ENCODE measurements at places on chromosomes 1 and 21.

GRCh38 chr1:208041505-208041904 lies 130.6 kb upstream of the CD34 start:
- DNase-seq = no peak

- no peak for DNase-seq
Measured at GRCh38 chr1:220321758-220322157, 49.5 kb upstream of the RAB3GAP2 start.

GRCh38 chr1:157496121-157496526 lies 56.2 kb downstream of the FCRL5 start:
- DNase-seq = no peak

DNA sequence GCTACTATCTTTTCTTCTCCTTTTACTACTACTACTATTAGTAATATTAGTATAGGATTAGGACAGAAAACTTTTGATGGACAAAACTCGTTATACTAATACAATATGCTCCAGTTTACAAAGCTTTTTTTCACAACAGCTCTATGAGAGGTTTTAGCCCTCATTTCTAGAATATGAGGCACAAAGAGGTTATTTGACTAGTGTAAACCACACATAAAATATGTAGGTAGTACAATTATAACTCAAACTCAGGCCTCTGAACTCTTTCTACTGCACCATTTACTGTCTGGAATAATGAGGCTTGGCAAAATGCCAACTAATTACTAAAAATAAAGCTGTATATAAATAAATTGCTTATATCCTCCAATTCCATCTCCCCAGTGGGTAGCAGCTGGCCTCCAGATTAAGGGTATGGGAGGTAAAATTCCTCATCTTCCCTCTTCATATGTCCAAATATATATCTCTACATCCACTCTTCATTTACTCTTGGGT lies 99.9 kb downstream of the LYST start:
- no peak for DNase-seq

GRCh38 chr1:86739648-86740509 lies 35.5 kb downstream of the SH3GLB1 start:
- DNase-seq = no peak

DNA sequence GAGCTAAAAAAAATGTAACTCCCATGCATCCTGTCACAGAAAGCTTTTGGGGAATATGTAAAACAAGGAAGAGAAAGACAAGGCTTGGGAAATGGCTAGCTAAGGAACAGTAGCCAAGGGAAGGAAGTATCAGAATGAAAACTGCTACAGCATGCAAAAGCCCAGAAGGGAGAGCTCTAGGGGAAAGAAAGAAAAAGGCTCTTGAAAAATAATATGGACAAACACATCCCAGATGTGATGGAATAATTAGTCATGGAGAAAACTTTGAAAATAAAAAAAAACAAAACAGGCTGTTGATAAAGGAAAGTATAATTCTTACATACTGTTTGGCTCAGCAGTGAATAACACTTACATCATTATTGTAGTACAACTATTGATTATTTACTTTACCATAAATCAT lies 47.9 kb upstream of the VCAM1 start:
- no peak for DNase-seq

DNA sequence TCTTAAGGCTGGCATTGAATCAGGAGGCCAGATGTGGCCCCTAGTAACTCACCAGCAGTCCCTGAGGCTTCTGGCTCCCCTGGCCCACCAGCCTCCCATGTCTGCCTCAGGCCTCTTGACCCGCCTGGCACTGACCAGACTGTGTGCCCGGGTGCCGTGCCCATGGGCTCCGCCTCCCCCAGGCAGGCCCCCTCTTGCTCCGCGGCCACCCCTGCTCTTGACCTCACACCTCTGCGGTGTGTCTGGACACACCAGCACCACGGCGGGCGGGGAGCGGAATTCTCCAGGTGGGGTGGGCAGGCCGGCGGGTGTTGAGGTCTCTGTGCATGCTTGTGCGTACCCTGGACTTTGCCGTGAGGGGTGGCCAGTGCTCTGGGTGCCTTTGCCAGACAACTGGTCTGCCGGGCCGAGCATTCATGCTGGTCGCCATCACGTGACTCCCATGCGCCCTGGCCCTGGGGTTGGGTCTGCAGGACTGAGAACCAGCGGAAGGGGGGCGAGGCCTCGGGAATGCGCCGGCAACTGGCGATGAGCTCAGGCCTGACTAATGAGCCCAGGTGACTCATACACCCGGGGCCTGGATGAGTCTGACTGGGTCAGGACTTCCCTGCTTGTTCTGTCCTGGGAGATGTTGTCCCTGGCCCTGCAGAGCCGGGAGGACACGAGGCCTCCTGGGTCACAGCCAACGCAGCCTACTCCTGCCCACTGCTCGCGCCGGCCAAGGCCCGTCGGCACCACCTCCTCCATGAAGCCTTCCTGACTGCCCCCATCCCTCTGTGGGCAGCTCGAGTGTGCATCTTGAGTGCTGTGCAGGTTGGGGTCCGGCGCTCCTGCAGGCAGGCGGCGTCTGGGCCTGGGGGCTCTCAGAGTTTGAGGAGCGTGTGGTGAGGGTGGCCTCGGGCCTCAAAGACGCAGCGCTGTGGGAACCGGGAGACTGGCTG lies 22.6 kb downstream of the COL18A1 start:
- no peak for DNase-seq

GRCh38 chr1:96360036-96360795 lies 361.4 kb upstream of the PTBP2 start:
- DNase-seq = no peak

DNA sequence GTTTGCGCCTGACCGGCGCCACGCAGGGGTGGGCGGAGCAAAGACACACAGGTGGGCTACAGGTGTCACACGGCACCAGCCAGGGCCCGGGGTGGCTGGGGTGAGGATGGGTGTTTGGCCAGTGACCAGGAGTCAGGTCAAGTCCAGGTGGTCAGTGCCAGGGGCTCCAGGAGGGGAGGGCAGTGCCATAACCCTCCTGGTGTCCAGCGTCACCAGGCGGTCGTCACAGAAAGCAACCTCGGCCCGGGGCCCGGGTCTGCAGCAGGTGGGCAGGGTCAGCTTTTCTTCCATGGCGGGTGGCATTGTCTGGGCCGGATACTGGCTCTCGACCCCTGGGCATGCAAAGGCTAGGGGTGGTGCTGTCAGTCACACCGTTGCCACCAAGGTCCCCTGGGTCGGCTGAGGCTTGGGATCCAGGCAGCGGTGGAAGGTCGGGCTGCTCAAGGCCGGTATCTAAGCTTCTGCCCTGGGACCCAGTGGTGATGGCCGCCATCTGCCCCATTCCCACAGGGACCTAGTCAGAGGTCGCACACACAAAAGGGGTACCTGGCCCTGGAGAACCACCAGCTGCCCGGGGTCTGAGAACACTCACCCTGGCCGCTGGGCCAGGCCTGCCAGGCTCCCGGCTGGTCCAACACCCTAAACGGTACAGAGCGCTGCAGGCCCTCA lies 1.8 kb downstream of the FNDC10 start:
- no peak for DNase-seq

GRCh38 chr1:90317628-90318027 lies 322.7 kb downstream of the ZNF326 start:
- no peak for DNase-seq

GRCh38 chr1:1430992-1431844 lies 4.3 kb upstream of the VWA1 start:
- no peak for DNase-seq

- DNase-seq = no peak
Measured at GRCh38 chr1:68174738-68175113, 57.6 kb downstream of the WLS start.

DNA sequence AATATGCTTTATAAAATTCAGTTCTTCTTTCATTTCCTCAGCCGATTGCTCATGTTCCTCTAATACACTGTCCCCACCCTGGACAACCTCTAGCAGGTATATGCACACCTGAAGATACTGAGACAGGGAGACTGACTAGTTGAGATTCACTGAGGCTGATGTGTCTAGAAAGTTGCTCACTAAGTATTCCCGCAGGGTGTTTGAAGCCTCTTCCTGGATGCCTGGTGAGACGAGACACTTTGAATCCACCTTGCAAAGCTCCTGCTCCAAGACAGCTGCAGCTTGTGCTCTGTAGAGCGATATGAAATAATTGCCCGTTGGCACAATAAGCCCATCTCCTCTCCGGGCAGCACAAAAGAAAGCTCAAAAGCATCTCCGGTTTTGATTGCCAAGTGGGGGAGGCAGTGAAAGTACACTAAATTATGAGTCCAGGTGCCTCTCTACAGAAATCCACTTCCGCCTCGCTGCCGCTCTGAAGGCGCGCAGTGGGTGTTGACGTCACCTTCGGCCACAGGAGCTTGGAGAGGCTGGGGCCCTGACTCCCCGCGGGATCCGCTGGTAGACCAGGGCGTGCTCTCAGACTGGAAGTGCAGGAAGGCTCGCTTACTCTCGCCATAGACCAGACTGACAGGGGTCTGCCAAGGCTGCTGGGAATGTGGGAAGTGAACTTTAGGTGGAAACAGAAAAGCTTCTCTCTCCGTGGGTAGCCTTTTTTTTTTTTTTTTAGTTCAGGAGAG lies 46.3 kb downstream of the GPA33 start:
- peak; percentile 54 for DNase-seq

- DNase-seq = no peak
Measured at GRCh38 chr1:207145401-207146058, 41.5 kb downstream of the C4BPA start.

DNA sequence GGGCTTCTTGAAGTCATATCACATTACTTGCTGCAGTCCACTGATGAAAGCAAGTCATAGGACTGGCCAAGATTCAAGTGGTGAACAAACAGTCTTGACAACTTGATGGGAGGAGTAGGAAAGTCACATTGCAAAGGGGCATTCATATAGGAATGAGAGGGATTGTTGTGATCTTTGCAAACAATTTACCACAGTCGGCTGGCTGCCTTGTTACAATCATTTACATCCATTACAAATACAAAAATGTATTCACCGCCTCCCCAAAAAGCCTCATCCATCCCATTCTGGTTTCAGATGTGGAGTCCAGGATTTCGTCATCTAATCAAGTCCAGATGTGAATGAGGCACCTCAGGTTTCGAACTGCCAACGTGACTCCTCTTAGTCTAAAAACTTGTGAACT lies 26.8 kb downstream of the GORAB start:
- DNase-seq = no peak

DNA sequence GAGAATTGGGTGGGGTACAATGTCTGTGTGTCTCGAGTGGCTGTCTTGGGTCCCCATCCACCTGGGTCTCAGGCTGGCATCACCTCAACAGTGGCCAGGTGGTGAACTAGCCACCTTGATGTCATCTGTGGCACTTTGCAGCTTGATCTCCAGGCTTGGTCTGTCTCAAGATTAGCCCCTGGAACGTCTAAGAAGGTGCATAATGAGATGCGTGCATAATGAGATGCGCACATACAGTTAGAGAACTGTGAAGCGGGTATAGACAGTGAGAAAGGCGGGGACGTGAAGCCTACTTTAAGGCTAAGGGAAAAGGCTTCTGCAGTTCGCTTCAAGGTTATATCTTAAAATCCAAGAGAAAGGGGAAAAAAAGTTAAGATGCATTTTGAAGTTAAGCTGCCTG lies 98.7 kb downstream of the WDR4 start:
- DNase-seq = no peak

DNA sequence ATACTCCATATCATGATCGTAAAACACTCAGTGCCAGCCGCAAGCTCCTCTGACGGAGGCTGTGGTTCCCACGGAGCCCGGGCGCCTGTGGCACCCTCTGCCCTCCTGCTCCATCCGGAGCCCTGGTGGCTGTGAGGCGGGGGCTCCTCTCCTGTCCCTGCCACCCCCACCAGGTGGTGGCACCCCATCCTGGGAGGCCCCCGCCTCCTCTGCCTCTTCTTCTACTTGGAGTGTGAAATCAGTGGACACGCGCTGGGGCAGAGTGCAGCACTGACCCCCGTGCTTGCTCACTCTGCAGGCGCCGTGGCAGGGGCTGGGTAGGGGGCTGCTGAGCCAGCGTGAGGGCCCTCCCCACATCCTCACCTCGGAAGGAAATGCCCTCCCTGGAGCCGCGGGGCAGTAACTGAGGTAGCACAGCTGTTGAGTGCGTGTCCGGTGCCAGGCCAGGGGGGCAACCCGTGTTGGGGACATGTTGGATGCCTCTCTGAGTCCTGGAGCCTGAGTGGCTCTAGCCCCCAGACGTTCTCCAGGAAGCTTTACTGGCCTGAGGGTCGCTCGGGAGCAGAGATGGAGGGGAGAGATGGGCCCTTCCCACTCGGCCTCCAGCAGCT lies 58.7 kb upstream of the ABCG1 start:
- DNase-seq = peak; percentile 12

DNA sequence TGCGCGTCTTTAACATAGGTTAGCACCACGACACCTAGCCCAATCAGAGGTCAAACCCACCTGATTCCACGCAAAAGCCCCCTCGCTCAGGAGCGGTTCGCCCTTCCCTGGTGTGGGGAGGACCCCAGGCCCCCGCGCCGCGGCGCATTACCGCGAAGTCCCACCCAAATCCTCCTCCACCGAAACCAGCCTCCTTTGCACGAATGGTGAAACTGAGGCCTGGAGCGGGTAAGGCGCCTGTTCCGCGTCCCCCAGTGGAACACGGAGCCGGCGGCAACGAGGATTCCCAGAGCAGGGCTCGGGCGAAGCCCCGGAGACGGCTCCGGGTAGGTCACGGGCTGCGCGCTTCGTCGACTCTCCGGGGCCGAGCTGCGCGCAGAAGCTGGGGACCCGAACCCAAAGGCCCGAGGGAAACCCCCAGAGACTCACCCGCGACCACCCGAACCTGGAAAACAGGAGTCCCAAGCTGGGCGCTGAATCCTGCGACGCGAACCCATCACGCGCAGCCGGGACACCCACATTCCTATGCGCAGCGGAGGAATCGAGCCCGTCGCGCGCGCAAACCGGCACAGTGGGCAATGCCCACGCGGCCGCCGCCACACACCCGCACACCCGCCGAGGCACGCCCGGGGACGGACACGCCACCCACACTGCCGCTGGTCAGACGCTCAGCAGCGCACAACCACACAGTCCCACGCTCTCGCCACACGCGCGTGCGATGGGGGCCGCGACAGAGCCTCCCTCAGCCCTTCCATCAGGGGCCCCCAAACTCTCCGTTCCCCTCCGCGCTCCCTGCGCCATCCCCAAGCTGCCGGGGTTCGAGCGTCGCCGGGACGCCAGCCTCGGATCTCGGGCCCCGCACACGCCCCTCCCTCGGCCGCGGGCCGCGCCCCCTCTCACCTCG lies 507 bp downstream of the GLIS1 start:
- peak; percentile 84 for DNase-seq

DNA sequence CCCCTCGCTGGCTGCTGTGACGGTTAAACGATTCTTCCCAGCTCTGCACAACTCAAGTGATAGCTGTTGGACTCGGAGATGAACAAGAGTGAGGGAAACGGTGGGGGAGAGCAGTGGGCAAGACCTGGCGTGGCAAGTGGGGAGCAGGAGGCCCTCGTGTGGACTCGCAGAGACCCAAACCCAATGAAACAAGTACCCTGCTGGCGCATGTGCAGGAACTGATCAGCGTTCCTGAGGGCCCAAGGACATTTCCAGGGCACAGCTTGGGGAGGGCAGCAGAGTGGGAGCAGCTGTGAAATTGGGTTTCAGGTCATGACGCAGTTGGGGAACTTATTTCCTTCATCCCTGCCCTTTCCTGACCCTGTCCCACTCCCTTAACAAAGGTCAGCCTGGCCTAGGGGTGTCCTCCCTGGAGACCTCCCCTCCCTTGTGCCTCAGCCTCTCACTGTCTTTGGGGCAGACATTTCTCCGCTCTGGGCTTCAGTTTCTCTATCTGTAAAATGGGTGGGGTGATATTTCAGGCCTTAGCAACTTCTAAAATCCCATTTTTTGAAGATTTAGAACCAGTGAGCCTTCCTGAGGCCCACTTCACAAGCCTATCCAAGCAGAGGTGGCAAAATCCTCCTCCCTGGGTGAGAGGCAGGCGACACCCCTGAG lies 27.9 kb upstream of the ECE1 start:
- DNase-seq = no peak
